Daoy (cell line): ENCODE measurements at places on chromosomes 4 and X.
A peak's percentile ranks its signal among the peaks of the same experiment; 100 is the strongest.

- DNase-seq: peak; percentile 22
Observed at GRCh38 chr4:72314869-72315268, 254.2 kb downstream of the ADAMTS3 start.

DNA sequence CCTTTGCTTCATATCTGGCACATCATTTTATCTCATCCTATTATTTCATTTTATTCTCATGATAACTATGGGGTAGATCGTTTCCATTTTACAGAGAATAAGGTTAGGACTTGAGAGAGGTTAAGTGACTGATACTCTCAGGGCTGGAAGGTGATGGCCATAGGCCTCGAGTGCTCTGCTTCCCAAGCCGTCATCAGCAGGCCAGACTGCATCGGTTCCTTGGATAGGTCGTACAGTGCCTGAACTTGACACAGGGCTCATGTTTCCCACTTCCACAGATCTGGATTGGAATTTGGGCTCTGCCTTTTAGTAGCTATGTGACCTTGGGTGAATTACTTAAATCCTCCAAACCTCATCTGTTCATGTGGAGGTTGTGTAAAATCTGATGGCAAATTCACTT is 81.4 kb downstream of the TMEM131L start:
- no peak for DNase-seq

DNA sequence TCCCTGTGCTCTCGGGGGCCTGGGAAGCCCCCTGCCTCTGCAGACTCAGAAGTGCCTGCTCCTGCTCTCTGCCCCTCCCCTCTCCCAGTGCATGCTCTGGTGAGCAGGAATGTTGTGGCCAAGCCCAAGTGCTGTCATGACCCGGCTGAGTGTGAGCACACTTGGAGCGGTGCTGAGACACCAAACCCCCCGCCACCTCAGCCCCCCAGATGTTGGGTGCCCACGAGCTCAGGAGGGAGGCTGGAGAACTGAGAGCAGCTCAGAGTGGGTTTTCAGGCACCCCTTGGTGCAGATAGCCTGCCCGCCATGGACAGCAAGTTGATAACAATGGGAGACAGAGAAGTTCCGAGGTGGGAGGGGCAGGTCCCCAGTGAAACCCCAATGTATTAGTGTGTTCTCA is 477.4 kb downstream of the ACTRT1 start:
- no peak for DNase-seq

DNA sequence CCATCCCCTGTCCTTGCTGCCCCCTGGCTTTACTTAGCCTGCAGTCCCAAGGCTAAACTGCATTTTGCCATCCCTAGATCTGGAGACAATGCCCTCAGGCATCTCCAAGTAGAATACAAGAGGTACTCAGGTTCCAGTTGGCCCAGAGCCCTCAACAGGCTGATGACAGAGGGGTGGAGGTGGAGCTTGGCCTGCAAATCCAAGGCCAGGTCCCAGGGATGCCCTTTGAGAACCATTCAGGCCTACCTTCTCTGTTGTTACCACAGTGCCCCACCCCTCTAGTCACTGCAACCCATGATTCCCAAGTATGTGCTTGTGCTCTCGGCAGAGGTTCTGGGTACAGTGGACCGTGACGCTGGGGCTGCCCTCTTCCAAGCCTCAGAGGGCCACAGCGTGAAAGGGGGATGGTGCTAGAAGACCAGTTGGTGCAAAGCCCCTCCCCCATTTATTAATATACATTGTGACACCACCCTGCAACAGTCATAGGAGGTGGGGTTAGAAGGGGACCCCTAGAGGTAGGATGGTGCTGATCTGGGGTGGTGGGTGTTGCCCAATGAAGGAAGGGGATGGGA is 6.4 kb upstream of the UBA1 start:
- DNase-seq: no peak
